NCI-H1436 (cell line): ENCODE measurements at places on chromosomes 13 and 19.

DNA sequence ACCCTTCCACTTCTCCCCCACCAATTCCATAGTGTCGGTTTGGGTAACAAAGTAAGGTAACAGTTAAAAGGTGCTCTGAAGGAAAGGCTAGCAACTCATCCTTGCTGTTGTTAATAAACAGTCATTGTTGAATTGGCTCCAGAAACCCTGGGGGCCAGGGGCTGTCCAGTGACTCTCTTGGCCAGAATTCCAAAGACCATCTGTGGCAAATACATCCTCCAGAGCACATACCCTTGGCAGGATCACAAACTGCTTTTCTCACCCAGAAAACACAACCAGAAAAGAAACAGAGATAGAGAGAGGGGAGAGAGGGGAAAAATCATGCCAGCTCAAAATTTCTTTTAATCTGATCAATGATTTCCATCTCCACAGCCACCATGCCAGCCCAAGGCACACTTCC lies 22.1 kb downstream of the CACNA1A start:
- no peak for DNase-seq

GRCh38 chr13:32370805-32371204 lies 55.5 kb downstream of the BRCA2 start:
- no peak for DNase-seq

GRCh38 chr19:58558623-58559274 lies 338 bp upstream of the UBE2M start:
- no peak for DNase-seq

DNA sequence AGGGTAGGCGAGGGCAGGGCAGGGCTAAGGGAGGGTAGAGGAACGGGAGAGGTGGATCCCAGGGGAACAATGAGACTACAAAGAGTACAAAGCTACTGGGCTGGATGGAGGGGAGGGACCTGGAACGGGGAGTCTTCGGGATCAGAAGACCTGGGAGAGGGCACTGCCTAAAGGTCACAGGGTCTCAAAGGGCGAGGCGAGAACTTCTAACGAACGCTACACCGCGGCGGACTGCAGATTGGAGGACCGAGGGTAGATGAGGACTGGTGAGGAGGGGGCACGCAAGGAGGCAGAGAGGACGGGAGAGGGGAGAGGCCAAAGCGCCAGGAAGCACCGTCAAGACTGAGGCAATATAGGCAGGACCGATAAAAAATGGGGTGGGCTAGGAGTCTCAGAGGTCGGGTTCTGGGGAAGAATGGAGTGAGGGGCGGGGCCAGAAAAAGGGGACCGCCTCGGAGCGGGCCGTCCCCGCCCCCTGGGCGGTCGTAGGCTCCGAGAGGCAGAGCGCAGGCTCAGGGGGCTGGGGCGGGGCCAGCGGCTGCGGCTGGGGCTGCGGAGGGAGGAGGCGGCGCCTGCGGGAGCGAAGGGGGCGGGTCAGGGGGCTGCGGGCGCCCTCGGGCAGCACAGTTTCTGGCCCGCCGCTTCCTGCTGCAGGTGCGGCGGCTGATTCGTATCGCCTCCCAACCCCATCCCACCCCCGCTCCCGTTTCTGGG lies 1.3 kb upstream of the KCNC3 start:
- peak; percentile 97 for DNase-seq

DNA sequence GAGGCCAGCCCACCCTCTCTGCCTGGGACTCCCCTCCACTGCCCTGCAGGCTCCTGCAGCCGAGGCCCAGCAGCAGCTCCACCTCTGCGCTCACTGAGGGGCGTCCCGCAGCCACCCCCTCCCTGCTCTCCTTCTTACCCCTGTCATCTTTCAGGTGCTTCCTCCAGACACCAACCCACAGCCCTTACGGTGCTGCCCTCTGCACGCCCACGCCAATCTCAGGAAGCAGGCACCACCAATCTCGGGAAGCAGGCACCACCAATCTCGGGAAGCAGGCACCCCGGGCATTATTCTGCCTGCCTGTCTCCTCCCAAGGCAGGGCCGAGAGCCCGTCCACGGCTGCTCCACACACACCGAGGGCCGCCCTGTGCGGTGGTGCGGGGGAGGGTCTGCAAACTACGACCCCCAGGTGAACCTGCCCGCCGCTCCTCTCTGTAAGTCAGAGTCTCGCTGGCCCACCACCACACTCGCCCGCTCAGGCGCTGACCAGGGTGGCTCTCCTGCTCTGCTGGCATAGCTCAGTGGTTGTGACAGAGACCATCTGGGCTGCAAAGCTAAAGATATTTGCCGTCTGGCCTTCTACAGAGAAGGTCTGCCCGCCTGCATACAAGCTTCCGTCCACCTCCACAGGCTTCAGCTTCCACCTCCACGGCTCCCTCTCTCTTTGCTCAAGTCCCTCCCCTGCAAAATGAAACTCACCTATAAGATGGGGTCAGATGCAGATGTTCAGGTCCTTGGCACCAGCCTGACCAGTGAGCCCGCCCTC lies 2.9 kb downstream of the LSM7 start:
- no peak for DNase-seq

- no peak for DNase-seq
These were observed 588 bp upstream of the DPY19L3 start for GRCh38 chr19:32404933-32405430.

DNA sequence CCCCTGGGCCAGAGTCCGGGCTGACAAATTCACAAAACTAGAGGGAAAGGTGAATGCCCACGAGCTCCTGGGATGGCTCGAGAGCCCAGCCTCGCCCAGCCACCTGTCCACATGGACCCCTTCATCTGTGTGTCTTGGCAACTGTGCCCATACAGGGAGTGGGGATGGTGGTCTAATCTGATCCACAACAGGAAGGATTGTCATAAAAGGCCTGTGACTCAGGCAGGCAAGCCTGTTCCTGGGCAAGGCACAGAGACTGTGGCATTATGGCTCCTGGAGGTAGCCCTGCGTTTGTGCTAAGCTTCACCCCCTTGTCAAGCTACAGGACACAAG lies 20.0 kb downstream of the CAPS start:
- no peak for DNase-seq

- DNase-seq: no peak
These were observed 61.5 kb downstream of the COL4A1 start for GRCh38 chr13:110245416-110245899.
